Right atrium auricular region (tissue), 2 donors: ENCODE measurements at places on chromosomes 13 and 19. TPM values are rescaled to one million over a fixed set of nuclear protein-coding genes. Genes with fewer than 3 reads are reported as not detected.

The LHB gene
- not detected for total RNA-seq

The PSG11 gene
- total RNA-seq: not detected

The ZNF581 gene
- 7.5 TPM for total RNA-seq

The DNAAF3 gene
- total RNA-seq: 0.89 TPM

The ZIM2 gene
- total RNA-seq: not detected

The GPR12 gene
- not detected for total RNA-seq

The OR7C1 gene
- not detected for total RNA-seq

The GRK1 gene
- not detected for total RNA-seq

The MUC16 gene
- total RNA-seq: 21.3 TPM

The SIGLEC14 gene
- total RNA-seq: 0.31 TPM
